T follicular helper cell (primary cell): ENCODE measurements at places on chromosomes 3 and 15.

GRCh38 chr15:66456211-66456610, 41.4 kb downstream of the SNAPC5 start:
- DNase-seq, result no peak

DNA sequence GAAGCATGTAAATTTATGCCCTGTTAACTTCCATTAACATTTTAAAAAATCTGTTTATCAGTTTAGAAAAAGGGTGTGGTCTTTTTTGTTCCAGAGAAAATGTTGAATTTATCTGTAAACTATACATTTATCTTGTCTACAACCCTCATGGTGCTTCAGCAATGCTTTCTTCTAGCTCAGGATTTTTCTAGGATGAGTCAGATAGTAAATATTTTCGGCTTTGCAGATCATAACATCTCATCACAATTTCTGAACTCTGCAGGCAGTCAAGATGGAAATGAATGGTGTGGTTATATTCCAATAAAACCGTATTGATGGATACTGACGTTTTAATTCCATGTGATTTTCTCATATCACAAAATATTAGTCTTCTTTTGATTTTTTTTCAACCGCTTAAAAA, 70.5 kb upstream of the FOXB1 start:
- DNase-seq, result no peak

DNA sequence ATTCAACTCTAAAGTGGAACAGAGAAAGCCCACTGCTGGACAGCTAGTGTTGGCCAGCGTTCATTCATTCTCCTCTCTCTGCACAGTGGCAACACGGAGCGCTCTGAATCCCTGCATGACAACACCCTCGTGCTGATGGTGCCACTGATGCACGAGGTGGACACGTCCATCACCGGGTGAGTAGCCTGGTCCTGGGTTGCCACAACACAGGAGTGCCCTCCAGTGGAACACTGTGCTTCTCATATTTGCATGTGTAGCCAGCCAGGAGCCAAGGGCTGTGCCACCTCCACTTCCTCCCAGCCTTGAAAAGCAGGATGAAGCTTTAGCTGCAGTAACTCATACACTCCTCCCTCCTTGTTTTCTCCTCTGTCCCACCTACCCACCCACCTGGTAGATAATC, 120.0 kb upstream of the CTDSPL start:
- no peak for DNase-seq

- no peak for DNase-seq
Observed at GRCh38 chr15:77426377-77426776, 5.7 kb downstream of the HMG20A start.

DNA sequence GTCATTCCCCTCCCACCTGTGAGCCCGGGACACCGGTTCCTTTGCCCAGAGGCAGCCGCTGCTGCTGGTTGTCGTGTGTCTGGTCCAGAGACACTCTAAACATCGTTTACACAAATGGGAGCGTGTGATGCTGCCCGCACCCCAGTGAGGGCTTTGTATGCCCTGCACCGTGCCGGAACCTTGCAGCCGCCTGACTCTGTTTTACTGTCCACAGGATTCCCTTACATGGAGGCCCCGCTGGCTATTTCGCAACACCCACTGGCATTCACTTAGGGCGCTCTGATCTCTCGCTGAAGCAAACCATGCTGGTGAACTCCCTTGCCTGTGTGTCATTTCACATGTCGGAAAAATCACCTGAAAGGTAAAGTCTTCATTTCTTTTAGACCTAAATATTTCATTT, 100.8 kb upstream of the SLC6A6 start:
- no peak for DNase-seq

DNA sequence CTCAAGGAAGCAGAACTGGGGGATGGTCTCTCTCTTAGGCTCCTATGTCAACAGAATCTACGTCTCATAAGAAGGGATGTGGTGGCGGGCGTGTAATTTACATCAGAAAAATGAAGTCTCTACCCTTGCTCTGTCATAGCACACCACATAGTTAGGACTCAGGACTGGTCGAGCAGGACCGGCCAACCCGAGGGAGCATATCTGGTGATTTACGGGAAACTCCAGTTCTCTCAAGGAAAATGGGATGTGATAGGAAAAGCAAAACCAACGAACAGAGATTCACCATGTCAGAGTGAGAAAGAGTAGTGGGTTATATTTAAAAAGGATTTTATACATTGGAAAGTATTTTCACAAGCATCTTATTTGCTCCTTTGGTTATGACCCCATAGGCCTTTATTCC, 54.7 kb downstream of the IGF2BP2 start:
- no peak for DNase-seq

- DNase-seq, result no peak
Observed at GRCh38 chr3:133977568-133977967, 52.2 kb downstream of the SLCO2A1 start.

- DNase-seq, result no peak
Observed at GRCh38 chr3:119015942-119016341, 18.7 kb downstream of the IGSF11 start.

GRCh38 chr3:134437211-134437752, 48.5 kb downstream of the ANAPC13 start:
- DNase-seq, result no peak

- DNase-seq, result no peak
Observed at GRCh38 chr3:12423918-12424630, 60.2 kb upstream of the TSEN2 start.

DNA sequence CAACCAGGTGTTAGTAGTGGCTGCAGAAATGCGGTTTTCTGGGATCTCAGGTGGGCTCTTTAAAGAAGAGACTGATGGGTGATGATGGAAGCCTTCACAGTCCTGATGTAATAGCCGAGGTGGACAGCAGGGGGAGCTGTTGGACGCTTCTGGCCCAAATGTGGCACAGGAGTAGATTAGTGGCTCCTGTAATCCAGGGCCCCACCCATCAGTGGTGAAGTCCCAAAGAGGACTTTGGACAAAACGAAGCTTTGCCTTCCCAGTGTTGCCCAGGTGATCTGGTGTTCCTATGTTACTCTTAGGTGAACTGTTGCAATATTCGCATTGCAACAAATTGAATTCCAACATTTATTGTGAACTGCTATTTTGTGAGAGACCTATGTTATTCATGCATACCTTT, 31.8 kb upstream of the MYZAP start:
- peak; percentile 35 for DNase-seq

DNA sequence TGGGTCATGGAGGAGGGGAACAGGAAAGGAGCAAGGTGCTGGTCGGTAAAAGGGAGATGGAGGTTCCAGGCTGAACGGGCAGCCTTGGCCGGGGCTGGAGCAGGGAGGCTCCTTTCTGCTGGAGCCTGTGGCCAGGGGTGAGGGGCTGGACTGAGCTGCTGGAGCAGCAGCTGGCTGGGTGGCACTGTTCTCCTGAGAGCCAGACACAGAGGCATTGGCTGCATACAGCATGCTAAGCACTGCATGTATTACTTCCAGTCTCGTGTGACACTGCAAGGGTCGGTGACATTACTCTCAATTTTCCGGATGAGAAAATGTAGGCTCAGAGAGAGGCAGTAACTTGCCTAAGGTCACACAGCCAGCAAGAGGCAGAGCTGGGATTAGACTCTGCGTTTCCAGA, 42.3 kb downstream of the RGMA start:
- no peak for DNase-seq

- no peak for DNase-seq
Observed at GRCh38 chr3:174792864-174793263, 66.3 kb upstream of the NAALADL2 start.

GRCh38 chr15:36497901-36498300, 81.5 kb upstream of the CDIN1 start:
- no peak for DNase-seq

DNA sequence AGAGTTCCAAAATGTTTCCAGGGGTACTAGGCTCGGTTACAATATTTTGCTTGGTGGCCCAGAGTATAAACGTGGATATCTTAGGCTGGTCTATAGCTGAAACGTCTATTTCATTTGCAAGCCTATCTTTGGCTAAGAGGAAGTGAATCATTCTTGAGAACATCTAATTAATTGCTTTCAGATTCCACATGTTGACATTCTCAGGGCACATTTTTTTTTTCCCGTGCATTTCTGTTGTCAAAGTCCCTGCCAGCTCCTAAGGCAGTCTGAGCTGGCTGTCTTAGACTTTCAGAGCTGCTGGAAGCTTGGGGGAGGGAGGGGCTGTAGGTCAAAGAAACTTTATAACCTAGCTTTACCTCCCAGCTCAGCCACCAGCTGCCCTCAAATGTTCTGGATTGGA, 23.2 kb upstream of the LAMP3 start:
- DNase-seq, result no peak

- DNase-seq, result no peak
Observed at GRCh38 chr3:171186383-171186782, 159.9 kb upstream of the SLC2A2 start.

DNA sequence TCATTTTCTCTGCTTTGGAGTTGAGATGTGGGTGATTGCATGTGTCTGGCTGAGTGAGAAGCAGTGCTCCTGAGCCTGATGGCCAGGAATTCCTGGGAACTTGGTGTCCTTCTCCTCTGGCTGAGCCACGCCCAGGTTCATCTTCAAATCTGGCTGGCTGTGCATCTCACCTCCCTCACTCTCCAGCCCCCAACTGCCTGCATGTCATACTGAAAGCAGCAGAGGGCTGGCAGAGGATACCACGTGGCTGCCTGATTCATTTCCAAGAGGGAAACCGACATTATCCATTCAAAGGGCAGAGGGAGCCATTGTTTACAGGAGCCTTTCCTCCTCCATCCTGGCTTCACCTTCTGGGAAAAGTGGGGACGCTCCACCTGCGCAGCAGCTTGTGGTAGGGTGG, 57.4 kb downstream of the ABHD5 start:
- no peak for DNase-seq

GRCh38 chr3:10226293-10226692, 22.0 kb upstream of the TATDN2 start:
- DNase-seq, result no peak

DNA sequence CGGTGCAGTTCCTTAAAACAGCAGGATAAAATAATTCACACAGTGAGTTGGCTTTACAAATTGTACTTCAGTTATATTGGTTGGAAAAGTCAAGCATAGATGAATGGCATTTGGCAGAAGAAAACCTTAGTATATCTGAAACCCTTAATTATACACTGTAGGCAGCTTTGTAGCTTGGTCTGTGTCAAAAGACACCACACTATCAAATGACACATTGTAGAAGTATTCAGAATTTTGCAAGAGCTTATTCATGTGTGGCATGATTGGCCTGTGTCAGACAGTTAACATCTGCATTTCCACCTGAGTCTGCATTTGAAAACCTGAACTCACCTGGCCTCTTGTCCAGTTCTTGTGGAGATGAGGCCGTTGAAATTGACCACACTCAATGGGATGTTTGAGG, 13.8 kb downstream of the TMEM266 start:
- DNase-seq, result no peak

- no peak for DNase-seq
Observed at GRCh38 chr3:81005992-81006391, 755.5 kb downstream of the GBE1 start.

GRCh38 chr15:96072821-96073220, 257.7 kb upstream of the NR2F2 start:
- no peak for DNase-seq

- no peak for DNase-seq
Observed at GRCh38 chr15:37260255-37260654, 159.9 kb upstream of the MEIS2 start.
